Anterior cingulate cortex (tissue), 58 donors: ENCODE measurements at places on chromosomes 7 and 10.

DNA sequence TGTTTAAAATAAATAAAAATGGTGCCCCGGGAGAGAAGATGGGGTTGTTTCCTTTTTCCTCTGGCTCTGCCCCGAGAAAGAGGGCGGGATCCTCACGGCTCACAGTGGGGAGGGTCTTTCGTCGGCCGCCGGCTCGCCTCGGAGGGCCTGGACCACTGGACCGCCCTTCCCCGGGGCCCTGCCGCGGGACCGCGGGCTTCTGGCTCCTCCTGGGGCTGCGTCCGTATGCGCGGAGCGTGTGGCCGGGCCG is 3.5 kb upstream of the IGF2BP3 start:
- DNase-seq: no peak

GRCh38 chr10:28285816-28286215 is 17.0 kb downstream of the MPP7 start:
- DNase-seq: no peak

- DNase-seq: no peak
Measured at GRCh38 chr7:93817004-93817403, 73.5 kb downstream of the TFPI2 start.

- DNase-seq: no peak
Measured at GRCh38 chr7:112897839-112898431, 107.7 kb upstream of the TMEM168 start.

DNA sequence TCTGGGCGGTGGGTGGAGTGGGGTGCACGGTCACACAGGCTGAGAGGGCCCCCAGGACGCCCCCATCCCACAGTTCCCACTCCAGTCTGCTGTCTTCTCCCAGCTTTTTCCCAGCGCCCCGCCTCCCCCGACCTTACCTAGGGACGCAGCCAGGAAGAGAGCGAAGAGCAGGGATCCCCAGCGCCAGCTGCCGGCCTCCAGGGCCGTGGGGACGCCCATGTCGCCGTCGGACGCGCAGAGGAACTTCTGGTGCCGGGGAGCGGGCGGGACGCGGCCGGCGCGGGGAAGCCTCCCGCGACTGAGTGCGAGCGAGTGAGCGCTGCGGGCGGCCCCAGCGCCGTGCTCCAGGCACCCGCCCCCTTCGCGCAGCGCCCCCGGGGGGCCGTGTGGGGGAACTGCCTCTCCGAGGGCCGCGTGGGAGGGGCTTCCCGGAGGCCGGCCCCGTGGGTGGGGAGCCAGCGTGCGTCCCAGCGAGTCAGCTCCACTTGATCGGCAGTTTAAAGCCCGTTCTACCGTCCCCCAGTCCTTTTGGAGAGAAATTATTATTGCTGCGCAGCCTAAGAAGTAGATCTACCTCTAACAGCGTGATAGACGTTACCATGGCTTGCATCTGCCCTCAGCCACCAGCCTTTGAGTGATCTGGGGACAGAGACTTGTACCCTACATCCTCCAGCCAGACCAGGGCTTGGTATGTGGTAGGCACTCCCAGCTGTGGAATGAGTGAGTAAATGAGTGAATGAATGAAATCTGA is at the start of gene VSIR:
VSIR (minus strand) TSS at position 300 of the 751 bp plus-strand sequence; CDS start at position 219, 81 bp downstream.
- DNase-seq: peak; percentile 62

DNA sequence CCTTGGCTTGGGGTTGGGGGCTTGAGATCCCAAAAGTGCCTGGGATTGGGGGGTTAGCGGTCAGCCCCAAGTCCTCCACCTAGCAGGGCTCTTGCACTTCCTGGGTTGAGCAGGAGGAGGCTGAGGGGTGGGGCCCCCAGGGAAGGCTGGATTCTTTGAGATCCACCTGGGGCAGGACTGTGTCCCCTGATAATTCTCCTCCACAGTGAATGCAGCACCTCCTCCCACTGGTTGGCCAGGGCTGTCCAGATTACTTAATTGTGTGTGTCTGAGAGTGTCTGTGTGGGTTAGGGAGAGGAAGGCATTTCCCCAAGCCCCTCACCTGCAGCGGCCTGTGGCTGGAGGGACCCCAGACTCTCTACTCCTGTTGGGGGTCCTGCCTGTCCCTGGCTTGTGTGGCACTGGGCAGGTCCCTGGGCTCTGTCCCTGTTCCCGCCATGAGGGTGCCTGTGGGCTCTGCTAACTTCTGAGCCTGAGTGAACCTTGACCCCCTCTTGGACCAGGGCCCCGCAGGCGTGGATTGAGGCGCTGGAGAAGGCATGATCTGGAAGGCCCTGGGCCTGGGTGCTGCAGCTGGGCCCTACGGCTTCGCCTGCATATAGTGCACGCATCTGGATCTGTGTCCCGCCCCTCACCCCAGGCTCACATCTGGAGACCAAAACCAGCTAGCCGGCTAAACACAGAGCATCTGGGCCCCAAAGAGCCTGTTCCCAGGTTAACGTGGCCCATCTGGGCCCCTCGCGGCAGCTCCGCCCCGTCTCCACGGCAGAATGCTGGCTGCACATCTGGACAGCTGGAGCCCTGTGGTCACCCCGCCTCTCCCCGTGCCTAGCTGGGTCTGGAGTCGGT is 10.4 kb downstream of the TMEM270 start:
- DNase-seq: no peak

GRCh38 chr10:63094405-63094804 is 38.7 kb upstream of the NRBF2 start:
- DNase-seq: no peak

DNA sequence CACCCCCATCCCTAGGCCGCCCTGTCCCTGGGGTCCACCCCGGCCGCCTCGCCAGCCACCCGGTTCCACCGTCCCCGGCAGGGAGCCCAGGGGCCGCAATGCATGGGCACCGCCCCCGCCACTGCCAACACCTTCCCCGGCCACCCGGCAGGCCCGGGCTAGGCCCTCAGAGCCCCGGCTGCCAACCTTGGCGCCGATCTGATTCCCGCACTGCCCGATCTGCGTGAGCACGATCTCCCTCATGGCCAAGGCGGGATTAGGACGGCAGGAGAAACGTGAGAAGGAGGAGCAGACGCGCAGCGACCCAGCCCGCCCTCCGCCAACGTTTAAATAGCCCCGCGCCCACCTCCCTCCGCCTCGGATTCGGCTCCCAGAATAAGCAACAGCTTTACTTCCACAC is at the start of gene TUBB8:
TUBB8 (minus strand) TSS at position 301 of the 400 bp plus-strand sequence; CDS start at position 243, 58 bp downstream.
- no peak for DNase-seq

DNA sequence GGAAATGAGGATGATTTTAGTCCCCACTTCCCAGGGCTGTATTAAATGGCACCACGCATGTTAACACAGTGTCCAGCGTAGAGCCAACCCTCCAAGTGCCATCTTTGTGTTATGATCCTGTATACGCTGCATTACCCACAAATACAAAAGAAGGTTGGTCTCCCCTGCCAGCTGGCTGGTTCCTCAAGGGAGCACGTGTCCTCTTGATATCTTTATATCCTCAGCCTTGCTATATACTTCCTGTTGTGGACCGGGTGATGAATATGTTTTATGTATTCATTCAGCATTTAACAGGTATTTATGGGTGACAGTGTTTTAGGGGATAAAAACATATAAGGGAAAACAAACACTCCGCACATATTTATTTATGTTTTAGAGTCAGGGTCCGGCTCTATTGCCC is 23.2 kb upstream of the PRRT4 start:
- no peak for DNase-seq

GRCh38 chr7:144776447-144776846 is 59.4 kb downstream of the TPK1 start:
- DNase-seq: no peak

DNA sequence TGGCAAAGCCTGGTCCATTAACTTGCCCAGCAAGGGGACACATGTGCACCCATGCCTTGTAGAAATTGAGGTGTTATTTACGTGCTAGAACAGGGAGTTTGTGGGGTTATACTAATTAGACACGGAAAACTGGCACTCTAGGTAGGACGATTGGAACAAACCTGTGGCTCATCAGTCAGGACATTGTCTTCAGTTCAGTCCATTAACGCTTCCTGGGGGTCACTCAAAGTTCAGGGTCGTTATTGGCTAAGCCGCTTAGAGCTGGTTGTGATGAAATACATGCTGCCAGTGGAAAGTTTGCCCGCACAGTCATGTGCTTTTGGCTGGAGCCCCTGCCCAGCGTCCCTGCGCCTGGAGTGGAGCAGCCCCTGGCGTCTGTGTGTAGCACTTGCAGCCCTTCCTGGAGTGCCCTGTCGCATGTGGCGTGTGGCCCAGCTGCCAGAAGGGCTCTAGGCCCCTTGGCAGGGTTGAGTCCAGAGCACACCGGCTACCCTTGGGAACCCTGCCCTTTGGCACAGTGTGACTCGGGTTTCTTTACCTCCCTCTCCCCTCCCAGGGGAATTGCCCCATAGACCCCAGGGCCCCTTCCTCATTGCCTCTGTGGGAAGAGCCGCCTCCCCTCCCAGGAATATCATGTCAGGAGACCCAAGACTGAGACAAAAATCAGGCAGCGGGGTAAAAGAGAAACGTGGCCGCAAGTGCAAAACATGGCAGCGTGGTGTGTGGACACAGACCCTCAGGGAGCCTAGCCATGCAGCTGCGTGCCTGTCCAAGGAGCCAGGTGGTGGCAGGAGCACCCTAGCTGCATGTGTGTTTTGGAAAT is 9.8 kb downstream of the ZNF775 start:
- DNase-seq: peak; percentile 38
